ENCODE measurements at places on chromosomes 5 and 9.
A peak's percentile ranks its signal among the peaks of the same experiment; 100 is the strongest.

DNA sequence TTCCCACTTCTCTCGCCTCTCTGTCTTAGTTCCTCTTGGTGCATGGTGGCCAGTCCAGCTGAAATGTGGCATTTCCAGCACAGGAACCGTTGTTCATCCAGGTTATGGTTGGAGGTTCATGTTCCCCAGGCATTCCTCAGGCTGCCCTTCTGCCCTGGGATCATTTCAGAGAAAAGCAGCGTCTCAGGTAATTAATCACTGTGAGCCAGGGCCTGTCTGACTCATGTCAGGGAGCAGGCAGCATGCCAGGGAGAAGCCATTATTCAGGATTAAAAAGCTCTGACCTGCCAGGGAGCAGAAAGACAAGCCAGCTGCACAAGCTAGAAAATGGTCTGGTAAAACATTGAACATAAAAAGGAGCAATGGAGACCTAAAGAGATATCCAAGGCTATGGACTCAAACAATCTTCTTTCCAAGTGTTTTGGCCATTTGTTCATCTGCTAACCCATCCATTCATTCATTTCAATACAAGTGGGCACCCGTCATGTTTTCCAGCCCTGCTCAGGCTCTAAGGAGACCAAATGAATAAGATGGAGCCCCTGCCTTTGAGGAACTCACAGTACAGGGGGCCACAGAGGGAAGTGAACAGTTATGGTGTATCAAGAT lies 241.4 kb downstream of the DRD1 start:
- DNase-seq = no peak

DNA sequence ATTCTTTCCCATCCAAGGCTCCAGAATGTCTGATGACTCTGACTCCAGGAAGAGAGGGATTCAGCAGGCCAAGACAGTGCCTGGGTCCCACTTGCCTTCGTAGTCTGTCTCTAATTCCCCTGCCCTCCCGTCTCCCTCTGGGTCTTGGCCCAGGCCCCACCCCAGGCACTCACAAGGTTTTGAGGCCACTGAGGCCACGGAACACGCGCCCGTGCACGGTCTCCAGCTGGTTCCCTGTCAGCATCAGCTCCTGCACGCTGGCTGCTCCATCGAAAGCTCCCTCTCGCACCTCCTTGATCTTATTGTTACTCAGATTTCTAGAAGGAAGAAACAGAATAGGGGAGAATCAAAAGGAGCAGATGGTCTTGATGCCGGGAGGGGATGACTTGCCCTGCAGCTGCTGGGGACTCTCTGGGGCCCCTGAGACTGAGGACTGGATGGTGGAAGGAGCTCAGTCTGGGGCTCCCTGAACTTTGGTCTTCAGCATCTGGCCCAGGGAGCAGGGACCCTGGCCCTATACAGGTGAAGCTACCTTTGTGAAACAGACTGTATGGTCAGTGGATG lies 174.6 kb upstream of the PANK3 start:
- DNase-seq = no peak

GRCh38 chr5:82730913-82731312 lies 346.3 kb downstream of the TMEM167A start:
- DNase-seq = no peak

- DNase-seq = no peak
Observed at GRCh38 chr5:130992095-130992494, 173.0 kb downstream of the HINT1 start.

- no peak for DNase-seq
Observed at GRCh38 chr9:86828631-86829030, 118.7 kb downstream of the GAS1 start.

GRCh38 chr9:98323831-98324135 lies 68.3 kb upstream of the TBC1D2 start:
- no peak for DNase-seq

- no peak for DNase-seq
Observed at GRCh38 chr5:45691656-45692055, 4.5 kb downstream of the HCN1 start.

- no peak for DNase-seq
Observed at GRCh38 chr5:169099801-169100734, 200.9 kb downstream of the SLIT3 start.

- DNase-seq = no peak
Observed at GRCh38 chr5:82470185-82470994, 192.2 kb upstream of the RPS23 start.

- DNase-seq = no peak
Observed at GRCh38 chr9:14112226-14112625, 201.7 kb downstream of the NFIB start.

DNA sequence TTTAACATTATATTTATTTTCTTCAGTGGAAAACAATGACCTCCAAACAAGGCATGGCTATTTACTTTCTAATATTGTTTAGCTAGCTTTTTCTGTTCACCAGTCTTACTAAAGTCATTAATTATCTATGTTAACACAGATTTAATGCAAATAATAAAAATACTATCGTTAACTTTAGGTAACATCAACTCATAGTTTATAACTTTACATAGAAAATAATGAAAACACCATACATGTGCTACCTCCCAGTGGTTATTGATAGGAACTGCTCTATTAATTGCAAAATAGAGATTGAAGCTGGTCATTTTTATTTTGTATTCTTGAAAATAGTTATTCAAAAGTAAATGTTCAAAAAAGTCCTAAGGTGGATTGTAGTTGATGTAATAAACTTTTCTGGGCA lies 78.3 kb upstream of the HCN1 start:
- no peak for DNase-seq

DNA sequence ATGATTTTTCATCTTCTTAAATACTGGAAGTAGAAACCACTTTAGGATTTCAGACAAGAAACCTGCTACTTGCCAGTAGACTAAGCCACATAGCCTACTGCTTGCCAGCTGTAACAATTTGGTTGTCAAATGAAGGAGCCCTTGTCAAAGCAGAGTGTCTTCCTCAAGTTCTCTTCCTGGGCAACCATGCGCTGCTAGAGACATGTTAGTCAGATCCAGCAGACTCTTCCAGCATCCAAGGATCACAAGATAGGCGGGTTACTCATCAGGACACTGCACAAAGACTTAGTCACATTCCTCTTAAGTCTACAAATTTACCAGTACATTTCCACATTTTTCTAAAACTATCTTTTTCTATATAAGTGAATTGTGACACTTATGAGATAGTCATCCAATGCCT lies 24.4 kb downstream of the SKIC3 start:
- DNase-seq = no peak

GRCh38 chr5:65800775-65801174 lies 78.8 kb downstream of the NLN start:
- DNase-seq = no peak

DNA sequence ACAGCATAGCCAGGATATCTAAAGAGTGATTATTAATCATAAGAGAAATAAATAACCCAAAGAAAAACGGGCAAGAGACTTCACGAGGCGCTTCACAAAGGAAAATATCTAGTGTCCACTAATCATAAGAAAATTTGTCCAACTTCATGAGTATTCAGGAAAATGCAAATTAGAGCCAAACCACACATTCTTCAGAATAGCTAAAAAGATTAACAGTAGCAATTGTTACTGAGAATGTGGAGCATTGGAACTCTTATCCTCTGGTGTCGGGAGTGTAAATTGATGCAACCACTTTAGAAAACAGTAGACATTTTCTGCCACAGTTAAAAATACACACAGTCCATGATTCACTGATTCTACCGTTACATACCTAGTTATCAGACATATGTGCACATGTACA lies 145.7 kb downstream of the CWC27 start:
- DNase-seq = no peak

GRCh38 chr9:26513730-26514129 lies 378.9 kb downstream of the CAAP1 start:
- no peak for DNase-seq

GRCh38 chr5:151250346-151251000 lies 2.5 kb upstream of the GM2A start:
- no peak for DNase-seq

DNA sequence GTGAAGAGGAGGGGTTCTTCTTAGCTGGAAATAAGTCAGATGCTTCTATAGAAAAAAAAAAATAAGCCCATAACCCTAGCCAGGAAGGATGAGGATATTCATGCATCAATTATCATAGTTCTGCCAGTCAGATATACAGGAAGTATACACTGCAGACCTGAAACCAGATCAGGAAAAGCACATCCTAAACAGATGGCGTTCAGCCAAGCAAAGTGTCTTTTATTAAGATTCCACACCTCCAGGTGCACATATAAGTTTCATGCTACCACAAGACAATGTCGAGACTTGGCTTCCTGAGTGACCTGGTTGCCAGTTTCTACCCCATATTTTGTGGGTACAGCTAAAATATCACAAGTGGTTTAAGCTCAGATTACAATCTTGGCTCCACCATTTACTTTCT lies 108.3 kb downstream of the CETN3 start:
- no peak for DNase-seq

- peak; percentile 4 for DNase-seq
Observed at GRCh38 chr9:135613946-135614805, 25.2 kb downstream of the GLT6D1 start.

- DNase-seq = no peak
Observed at GRCh38 chr5:148759101-148759500, 67.3 kb upstream of the ADRB2 start.

DNA sequence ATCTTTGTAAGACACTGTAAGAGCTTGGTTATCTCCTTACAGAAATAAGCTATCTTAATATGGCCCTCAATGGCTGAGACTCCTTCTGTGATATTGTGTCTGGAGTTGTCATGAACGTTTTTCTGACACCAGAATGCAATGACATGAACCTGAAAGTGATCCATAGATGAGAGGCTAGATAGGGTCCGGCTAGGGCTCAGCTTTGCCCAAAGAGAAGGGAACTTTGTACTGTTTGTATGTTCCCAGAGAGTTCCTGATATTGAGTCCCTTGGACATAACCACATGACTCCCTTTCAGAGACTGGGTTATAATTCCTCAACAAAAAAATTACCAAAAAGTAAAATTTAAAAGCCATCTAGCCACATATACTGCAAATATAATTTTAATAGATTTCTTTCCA lies 575.8 kb upstream of the CLINT1 start:
- DNase-seq = no peak

- peak; percentile 20 for DNase-seq
Observed at GRCh38 chr5:10354048-10354872, 765 bp downstream of the MARCHF6 start.

- DNase-seq = no peak
Observed at GRCh38 chr9:115106642-115107041, 11.3 kb downstream of the TNC start.

DNA sequence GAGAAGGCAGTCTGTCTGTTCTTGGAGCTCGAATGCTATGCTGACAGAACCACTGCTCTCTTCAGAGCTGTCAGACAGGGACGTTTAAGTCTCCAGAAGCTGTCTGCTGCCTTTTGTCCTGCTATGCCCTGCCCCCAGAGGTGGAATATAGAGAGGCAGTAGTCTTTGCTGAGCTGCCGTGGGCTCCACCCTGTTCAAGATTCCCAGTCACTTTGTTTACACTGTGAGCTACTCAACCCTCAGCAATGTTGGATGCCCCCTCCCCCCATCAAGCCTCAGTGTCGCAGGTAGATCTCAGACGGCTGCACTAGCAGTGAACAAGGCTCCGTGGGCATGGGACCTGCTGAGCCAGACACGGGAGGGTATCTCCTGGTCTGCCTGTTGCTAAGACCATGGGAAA lies 344.2 kb downstream of the TMEM161B start:
- DNase-seq = no peak
